ENCODE measurements at places on chromosomes 7 and 10.

GRCh38 chr10:31383810-31384588, 65.0 kb downstream of the ZEB1 start:
- no peak for DNase-seq

DNA sequence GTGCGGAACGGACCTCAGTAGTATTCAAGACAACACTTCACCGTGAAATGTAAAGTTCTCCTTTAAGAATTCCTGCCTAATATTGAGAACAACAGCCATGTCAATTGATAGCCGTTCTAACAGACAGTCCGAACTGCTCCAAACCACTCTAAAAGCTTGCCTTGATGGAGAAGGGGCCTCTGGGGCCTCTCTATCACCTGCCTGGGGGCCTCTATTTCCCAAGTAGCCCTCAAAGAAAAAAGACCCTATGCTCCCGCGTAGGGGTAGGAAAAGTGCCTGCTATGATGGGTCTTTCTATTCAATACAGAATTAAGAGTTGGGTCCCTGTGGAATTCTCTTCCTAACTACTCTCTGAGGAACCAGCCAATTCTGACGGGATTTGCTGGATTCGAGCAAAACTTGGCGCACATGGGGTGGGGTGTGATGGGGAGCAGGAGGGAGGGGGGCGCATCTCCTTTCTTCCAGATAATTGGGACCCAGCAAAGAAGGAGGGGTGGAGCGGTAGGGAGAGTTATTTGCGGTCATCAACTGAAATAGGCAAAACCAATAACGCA, 8.3 kb upstream of the DLX6 start:
- no peak for DNase-seq

- DNase-seq = no peak
These were observed 731.8 kb downstream of the PHTF2 start for GRCh38 chr7:78530351-78530750.

- DNase-seq = no peak
These were observed 31.0 kb downstream of the PDE1C start for GRCh38 chr7:32039000-32039756.

- DNase-seq = no peak
These were observed 599.5 kb upstream of the DPP6 start for GRCh38 chr7:153452661-153453060.

DNA sequence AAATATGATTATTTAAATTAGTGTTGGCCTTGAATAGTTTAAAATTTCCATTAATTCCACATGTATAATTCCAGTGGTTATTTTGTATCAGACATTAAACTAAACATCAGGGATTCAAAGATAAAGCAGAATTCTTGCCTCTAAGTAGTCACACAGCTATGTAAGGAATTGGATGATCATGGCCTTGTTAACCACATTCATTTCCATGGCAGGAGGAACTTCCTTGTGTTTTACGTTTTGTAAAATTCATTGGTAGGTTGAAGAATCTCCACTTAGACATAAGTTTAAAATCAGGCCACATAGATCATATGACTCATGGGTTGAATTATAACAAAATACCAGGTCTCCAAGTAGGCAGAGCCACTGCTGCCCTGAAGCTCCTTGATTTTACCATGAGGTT, 289.7 kb downstream of the PLXDC2 start:
- no peak for DNase-seq

GRCh38 chr10:119518936-119519335, 23.6 kb downstream of the RGS10 start:
- no peak for DNase-seq

DNA sequence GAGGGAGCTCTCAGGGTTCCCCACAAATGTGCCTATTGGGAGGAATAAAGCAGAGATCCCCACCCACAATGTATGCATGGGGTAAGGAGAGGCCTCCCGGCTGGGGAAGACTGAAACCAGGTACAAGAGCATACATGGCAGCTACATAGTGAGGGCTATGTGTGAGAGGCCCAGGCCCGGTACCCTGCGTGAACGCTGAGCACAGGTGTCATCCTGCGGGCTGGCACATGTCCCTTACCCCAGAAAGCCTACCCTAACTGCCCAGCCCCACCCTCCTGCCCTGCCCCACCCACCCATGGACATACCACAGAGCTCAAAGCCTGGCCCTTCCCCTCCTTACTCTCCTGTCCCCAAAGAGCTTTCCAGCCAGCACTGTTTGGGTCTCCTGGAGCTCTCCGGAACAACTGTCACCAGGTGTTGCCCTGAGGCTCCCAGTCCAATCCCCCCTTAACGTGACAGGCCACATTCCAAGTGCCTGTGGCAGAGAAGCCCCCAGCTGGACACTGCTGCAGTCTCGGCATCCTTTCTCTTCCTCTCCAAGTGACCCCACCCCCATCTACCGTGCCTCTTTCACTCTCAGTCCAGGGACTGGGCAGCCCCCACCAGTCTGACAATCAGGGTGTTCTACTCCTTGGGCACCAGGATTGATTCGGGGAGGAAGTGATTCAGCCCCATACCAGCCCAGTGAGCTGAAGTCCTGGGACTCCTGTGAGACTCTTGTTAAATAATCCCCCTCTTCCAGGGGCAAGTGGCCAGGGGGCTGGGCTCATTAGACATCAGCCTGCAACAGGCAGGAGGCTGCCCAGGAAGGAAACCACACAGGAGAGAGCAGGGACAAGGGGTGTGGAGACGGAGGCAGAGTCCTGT, 19.6 kb downstream of the GRID1 start:
- DNase-seq = no peak

DNA sequence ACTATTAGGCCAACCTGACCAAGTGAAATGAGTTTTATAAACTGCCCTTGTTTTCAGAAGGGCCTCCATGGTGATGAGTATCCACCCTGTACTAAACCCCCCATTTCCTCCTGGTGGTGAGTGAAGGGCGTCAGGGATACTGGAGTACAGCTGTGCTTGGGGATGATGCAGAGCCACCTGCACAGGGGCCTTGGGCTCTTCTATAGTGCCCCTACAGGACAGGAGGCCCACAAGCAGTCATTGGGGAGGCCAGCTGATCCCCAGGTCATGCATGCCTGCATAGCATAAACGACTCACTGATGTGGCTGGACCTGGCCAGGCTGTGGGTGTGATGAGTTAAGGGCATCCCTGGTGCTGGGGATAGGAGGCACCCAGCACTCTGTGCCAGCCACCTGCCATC, 114.1 kb upstream of the CELF2 start:
- no peak for DNase-seq

GRCh38 chr7:55641273-55641691, 69.0 kb upstream of the VOPP1 start:
- DNase-seq = peak; percentile 62

- DNase-seq = no peak
These were observed 2.6 kb downstream of the PRLHR start for GRCh38 chr10:118592675-118593330.

DNA sequence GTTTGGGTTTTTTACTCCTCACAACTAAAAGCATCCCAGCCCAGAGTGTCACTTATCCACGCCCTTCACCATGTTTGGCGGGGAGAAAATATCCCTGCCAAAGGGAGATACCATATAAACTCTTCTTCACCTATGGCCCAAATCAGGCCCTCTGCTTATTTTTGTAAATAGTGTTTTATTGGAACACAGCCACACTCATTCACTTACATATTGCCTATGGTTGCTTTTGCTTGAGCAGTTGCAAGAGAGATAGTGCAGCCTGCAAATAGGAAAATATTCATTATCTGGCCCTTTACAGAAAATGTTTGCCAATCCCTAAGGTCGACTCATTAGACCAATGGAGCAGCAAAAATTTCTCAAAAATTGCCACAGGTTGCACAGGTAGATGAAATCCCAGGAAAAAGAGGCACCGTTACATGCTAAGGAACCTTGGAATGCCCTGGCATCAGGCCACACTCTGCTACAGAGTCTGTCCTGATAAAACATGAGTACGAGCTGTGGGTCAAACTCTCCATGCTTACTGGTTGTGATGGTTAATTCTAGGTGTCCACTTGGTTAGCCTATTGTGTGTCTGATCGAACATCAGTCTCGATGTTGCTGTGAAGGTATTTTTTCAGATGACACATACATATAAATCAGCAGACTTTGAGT, 7.9 kb upstream of the RASSF4 start:
- no peak for DNase-seq

- no peak for DNase-seq
These were observed 167.9 kb downstream of the CPEB3 start for GRCh38 chr10:92122941-92123450.

- DNase-seq = no peak
These were observed 41.2 kb upstream of the AGR3 start for GRCh38 chr7:16923019-16923418.

- DNase-seq = no peak
These were observed 331.0 kb downstream of the PRPF18 start for GRCh38 chr10:13917791-13918190.

DNA sequence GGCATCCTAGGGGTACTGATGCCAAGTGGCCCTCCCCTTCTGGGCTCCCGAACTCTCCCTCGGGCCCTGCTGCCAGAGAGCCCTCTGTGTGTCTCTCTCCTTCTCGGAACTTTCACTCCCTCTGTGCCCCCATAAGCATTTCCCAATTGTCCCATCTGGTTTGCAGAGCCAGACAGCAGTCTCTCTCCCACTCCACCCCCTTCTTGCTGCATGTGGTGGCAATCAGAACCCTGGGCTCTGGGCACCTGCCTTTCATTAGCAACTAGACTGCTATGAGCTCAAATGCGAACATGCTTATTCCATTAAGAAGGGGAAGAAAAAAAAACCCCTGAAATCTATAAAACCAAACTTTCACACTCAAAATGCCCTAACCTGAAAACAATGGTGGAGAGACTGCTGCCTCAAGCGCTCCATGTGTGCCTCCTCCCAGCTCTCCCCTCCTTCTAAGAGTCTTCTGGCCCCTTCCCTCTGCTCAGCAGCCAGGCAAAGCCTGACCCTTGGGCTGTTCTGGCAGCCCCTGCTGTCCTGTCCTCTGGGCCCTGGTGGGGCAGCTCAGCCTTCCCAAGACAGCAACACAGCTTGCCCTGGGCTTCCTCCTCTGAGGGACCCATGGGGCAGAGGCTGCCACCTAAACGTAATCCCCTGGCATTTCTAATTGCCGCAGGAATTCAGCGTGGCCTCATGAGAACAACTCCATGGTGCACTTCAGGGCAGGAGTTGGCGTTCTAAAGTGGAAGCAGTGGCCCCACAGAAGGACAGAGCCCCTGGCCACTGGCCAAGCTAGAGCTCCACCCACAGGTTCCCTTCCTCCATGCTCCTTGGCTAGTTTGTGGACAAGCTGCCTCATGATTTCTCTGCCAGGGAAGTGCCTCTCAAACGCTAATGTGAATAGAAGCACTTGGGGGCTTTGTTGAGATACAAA, 415.4 kb downstream of the PLXNA4 start:
- DNase-seq = peak; percentile 0

GRCh38 chr10:7011994-7012393, 398.8 kb downstream of the SFMBT2 start:
- DNase-seq = no peak

- DNase-seq = peak; percentile 92
These were observed 133.3 kb downstream of the TEX36 start for GRCh38 chr10:125549653-125550052.

DNA sequence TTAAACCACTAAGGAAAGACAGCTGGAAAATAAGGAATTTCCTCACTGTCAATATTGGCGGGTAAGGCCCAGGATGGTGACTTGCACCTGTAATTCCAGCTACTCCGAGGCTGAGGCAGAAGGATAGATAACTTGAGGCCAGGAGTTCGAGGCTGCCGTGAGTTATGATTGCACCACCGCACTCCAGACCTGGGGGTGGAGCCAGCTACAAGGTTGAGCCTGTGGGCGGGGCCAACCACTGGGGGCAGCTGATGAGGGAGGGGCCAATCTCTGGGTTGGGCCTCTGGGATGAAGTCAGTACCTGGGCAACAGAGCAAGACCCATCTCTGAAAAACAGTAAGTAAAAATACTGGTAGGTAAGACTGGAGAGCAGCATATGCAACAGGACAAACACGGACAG, 80.1 kb upstream of the ADO start:
- DNase-seq = no peak

DNA sequence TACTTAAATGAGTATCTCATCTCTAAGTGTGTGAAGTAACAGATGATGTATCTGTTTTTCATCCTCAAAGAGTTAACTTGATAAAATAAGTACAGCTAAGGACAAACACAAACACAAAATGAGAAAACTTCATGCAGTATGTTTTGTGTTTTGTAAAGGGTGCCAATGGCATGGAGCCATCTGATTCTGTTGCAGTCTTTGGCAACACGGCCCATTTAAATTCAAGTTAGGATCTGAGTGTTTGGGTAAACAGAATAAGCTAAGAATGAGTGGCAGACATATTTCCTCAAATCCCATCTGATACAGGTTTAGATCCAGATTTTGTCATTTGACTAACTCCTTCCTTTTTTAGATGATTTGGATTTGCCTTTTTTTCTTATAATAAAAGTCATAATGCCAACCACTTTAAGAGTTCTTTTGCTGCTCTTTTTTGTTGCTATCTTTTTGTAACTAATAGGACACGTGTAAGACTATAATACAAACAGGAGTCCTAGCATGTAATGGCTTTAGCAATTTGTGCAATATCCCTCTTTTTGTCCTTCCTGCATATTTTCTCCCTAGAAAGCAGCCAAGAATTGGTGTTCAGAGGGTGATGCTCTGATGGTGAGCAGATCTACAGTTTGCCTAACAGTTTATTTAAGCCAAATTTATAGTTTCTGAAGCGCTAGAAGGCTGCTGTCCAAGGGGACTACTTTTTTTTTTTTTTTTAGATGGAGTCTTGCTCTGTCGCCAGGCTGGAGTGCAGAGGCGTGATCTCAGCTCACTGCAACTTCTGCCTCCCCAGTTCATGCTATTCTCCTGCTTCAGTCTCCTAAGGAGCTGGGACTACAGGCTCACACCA, 18.9 kb upstream of the ACTA2 start:
- no peak for DNase-seq

GRCh38 chr10:34479520-34480179, 335.4 kb downstream of the PARD3 start:
- no peak for DNase-seq

DNA sequence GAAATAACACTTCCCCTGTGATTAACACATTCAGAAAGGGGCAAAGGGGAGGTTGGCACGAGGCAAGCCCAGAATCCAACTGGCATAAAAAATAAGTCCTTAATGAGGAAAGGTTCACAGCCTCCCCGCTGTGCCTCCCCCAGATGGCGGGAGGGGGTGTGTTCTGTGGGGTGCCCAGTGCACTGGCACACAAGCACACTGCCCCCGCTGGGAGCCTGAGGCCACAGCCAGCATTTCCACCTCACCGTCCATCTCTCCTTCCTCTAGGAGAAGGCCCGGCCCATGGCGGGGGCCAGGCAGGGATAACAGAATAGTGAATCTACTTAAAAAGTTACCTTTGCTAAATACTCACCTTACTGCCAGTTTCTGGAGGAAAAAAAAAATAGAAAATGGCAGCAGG, 43.2 kb downstream of the PRKAG2 start:
- DNase-seq = no peak

- no peak for DNase-seq
These were observed 190.1 kb downstream of the PRPF18 start for GRCh38 chr10:13776861-13777311.
